ENCODE measurements at places on chromosomes 6 and 20. TPM values are rescaled to one million over a fixed set of nuclear protein-coding genes. Genes with fewer than 3 reads are reported as not detected.
A peak's percentile ranks its signal among the peaks of the same experiment; 100 is the strongest.

Gene CDH4
- 0.06 TPM for total RNA-seq

GRCh38 chr20:57416296-57417022, 25.3 kb downstream of the RBM38 start:
- no peaks in the 10 kb centered on the region for H3K4me1 ChIP-seq
- no peak overlapping the region for H3K4me3 ChIP-seq
- H3K36me3 ChIP-seq, result no peaks in the 10 kb centered on the region

DNA sequence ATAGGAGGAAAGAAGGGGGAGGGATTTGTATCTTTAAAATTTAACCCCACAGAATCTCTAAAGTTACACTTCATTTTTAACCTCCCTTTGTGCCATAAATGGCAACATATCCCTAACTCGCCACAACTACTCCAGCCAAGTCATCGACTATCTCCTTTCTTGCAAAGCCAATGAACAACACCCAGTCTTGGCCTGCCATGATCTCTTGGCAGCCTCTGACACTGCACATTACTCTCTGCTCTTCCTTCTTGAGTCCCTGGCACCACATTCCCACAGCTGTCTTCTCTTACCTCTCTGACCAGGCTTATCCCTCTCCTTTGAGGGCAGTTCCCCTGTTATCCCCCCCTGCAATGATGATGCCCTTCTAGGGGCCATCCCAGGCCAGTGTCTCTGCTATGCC, 42.5 kb downstream of the MBOAT1 start:
- no peaks in the 10 kb centered on the region for H3K27me3 ChIP-seq
- no peak for DNase-seq
- no peak overlapping the region for H3K4me3 ChIP-seq
- no peaks in the 10 kb centered on the region for H3K36me3 ChIP-seq
- peaks cover 16% of the 10 kb centered on the region for H3K4me1 ChIP-seq
- H3K27ac ChIP-seq, result peak overlapping the region; percentile 63

DNA sequence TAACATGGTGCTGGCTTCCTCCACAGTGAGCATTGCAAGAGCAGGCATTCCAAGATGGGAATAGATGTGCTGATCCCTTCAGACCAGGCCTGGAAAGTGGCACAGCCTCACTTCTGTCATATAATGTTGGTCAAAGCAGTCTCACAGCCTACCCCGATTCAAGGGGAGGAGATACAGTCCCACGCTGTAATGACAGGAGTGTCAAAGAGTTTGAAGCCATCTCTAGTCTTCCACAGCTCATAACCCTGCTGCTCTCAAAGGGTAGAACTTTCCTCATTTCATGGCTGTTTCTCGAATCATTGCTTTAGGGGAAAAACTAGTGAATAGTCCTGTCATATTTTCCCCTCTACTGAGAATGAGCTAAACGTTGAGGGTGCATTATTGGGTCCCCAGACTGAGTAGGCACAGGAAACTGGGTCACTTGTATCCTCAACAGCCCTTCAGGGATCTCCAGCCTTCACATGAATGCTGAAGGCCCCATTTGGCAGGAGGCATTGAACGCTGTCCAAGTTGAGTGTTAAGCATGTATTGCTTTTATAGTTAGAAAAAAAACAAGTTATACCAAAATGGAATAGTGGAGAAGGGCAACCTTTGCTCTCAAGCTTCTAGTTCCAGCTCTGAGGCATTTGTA, 27.3 kb downstream of the DTD1 start:
- no peak overlapping the region for H3K4me3 ChIP-seq
- H3K4me1 ChIP-seq, result peaks cover 8% of the 10 kb centered on the region
- H3K27me3 ChIP-seq, result no peaks in the 10 kb centered on the region
- DNase-seq, result no peak
- no peak overlapping the region for H3K27ac ChIP-seq
- H3K36me3 ChIP-seq, result peaks cover 7% of the 10 kb centered on the region

DNA sequence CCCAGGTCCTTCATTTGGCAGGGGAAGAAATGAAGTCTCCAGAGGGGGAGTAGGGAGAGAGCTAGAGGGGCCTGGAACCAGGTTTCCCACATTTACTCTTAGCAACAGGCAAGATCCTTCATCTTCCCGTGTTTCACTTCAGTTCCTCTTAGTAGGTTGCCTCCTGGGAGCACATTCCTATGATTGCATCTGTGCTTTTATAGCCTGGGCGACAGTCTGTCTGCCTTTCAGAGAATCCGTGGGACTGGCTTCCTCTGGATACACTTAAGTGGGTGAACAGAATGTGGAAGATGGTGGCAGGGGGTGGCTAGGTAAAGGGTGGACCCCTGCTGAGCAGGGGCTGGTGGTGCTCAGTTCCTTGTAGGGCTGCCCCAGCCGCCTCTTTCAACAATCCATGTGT, 33.4 kb downstream of the STK35 start:
- no peak for DNase-seq
- no peaks in the 10 kb centered on the region for H3K36me3 ChIP-seq
- H3K27me3 ChIP-seq, result no peaks in the 10 kb centered on the region
- no peak overlapping the region for H3K4me3 ChIP-seq
- no peak overlapping the region for H3K27ac ChIP-seq

- peaks cover 3% of the 10 kb centered on the region for H3K27me3 ChIP-seq
- H3K27ac ChIP-seq, result no peak overlapping the region
- no peaks in the 10 kb centered on the region for H3K4me1 ChIP-seq
- DNase-seq, result no peak
- H3K4me3 ChIP-seq, result no peak overlapping the region
These were observed 192.0 kb downstream of the ERMARD start for GRCh38 chr6:169943241-169944060.

DNA sequence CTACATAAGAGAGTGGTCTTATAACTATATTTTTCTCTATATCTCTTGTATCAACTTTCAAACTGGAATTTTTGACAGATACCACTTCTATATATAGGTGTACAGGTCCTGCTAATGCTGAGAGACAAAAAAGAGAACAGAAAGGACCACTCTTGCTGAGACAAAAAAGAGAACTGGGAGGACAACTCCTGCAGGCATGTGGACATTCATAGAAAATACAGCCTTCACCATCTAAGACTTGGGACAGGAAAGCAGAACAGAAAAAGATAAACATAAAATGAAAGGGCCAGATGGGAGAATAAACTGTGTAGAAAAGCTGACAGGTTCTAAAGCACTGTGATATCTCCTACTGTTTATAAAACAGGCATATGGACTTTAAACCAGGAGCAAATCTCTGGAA, 541.0 kb upstream of the ADGRB3 start:
- DNase-seq, result no peak
- no peaks in the 10 kb centered on the region for H3K27me3 ChIP-seq
- no peak overlapping the region for H3K4me3 ChIP-seq
- no peak overlapping the region for H3K27ac ChIP-seq

- DNase-seq, result no peak
- H3K27me3 ChIP-seq, result no peaks in the 10 kb centered on the region
- H3K36me3 ChIP-seq, result no peaks in the 10 kb centered on the region
- H3K27ac ChIP-seq, result no peak overlapping the region
These were observed 58.9 kb upstream of the TNFAIP3 start for GRCh38 chr6:137808191-137808590.

All from lower lobe of right lung (tissue), 2 donors.